ENCODE measurements at places on chromosomes 7 and 10. TPM values are rescaled to one million over a fixed set of nuclear protein-coding genes. Genes with fewer than 3 reads are reported as not detected.

DNA sequence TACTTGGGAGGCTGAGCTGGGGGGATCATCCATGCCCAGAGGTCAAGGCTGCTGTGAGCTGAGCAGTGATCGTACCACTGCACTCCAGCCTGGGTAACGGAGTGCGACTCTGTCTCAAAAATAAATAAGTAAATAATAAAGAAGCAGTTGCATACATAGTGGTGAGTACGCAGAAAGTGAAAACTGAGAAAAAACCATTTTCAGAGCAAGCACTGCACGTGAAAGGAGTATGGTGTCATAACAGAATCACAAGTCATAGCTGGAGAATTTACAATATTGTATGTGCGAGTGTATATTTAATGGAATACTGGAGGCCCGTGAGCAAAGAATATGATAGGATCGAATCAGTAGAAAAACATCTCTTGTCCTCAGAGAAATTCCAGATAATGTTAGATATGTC, 22.3 kb downstream of the KIAA1217 start:
- no peak overlapping the region for H3K27ac ChIP-seq
- H3K36me3 ChIP-seq: no peaks in the 10 kb centered on the region
- H3K4me3 ChIP-seq: no peak overlapping the region
- H3K27me3 ChIP-seq: no peaks in the 10 kb centered on the region

GRCh38 chr10:109960682-109961081, 37.4 kb upstream of the XPNPEP1 start:
- H3K36me3 ChIP-seq: no peaks in the 10 kb centered on the region
- no peaks in the 10 kb centered on the region for H3K4me1 ChIP-seq

DNA sequence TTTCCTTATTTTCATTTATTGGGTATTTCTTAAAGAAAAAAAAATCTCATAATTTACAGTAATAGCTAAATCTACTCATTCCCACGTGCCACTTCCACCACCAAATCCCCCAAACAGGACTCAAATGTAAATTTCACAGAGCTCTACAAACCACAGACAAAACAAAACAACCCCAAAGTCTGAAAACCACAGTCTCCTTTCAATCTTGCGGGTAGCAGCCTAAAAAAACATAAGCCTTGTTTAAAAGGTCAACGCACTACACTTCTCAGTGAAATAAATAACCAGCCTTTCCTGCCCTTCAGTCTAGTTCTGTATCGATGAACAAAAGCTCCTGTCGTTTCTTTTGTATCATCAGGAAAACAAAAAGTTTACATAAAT, 121.8 kb upstream of the AFAP1L2 start:
- H3K27ac ChIP-seq: peak overlapping the region; percentile 83
- H3K36me3 ChIP-seq: no peaks in the 10 kb centered on the region
- peak overlapping the region; percentile 46 for H3K4me3 ChIP-seq
- H3K4me1 ChIP-seq: peaks cover 54% of the 10 kb centered on the region
- no peaks in the 10 kb centered on the region for H3K27me3 ChIP-seq

Gene LRRC17
- total RNA-seq: 2.2 TPM

Gene SEMA4G
- total RNA-seq: 0.66 TPM

Gene GATA3
- total RNA-seq: 0.46 TPM
